Posterior vena cava (tissue), 2 donors: ENCODE measurements at places on chromosomes 11 and 22. TPM values are rescaled to one million over a fixed set of nuclear protein-coding genes. Genes with fewer than 3 reads are reported as not detected.

C22orf42 gene
- total RNA-seq = not detected

- peak; percentile 73 for DNase-seq
These were observed 60.1 kb downstream of the ARFGAP3 start for GRCh38 chr22:42797011-42797410.

GRCh38 chr11:120184371-120184945 lies 26.4 kb upstream of the OAF start:
- DNase-seq = peak; percentile 82

PPP6R3 gene
- total RNA-seq = 92.9 TPM

DNA sequence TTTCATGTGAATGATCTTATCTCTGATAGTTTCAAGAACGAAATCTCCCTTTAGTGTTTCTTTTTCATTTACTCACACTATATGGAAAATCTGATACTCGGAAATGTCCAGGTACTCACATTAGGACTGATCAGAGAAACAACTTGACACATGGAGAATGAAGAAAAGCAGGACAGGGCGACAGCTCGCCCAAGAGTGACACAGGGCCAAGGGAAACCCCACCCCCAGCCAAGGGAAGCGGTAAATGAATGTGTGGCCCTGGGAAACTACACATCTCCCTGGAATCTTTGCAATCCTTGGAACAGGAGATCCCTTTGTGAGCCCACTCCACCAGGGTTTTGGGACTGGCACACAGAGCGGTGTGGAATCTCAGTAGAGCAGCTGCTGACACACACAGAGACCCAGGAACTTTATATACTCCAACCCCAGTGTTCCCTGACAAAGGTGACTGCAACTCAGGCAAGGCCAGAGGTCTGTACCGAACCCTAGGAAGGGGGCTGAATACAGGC lies 303.7 kb upstream of the ARHGAP42 start:
- DNase-seq = no peak

DNA sequence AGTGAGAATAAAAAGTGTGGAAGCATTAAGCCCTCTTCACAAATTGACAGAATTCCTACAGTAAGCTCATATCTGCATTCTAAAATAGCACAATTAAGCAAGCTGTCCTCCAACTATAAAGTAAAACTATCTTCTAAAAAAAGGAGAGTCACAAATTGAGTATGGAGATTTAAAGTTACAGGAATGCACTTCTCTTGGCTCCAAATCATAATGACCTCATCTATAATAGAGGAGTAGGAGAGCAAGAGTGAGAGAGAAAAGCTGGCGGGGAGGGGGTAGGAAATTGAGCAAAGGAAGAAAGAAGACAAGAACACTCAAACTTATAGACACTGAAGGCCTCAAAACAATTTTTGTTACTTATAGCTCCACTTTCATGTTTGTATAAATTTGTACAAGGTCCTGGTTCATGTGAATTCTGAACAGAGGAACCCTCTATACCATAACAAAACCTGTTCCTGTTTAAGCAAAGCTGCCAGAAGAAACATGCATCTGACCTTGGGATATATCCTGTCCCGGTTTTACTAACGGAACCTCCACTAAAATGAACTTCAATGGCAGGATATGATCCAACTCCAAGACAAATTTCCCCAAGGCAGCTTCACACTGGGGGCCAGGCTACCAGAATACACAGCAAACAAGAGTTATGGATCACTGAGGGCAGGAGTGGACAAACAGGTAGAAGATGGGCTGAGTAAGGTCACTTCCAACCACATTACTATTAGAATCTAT lies 37.2 kb downstream of the SLC35F2 start:
- no peak for DNase-seq

SCN4B gene
- 9.8 TPM for total RNA-seq

DNA sequence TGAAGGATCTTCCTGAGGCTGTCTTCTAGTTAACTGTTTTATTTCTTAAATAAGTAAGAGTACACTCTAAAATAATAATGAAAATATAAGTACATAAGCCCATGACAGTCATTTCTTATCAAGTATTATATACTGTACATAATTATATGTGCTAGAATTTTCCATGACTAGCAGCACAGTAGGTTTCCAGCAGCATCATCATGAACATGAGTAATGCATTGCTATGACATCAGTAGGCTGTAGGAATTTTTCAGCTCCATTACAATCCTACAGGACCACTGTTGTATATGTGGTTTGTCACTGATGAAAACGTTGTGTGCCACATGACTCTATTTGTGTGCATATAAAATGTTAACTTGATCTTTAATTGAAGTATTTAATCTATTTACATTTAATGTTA lies 22.0 kb downstream of the ZNF202 start:
- DNase-seq = no peak

UBE2L6 gene
- 56.9 TPM for total RNA-seq

DNA sequence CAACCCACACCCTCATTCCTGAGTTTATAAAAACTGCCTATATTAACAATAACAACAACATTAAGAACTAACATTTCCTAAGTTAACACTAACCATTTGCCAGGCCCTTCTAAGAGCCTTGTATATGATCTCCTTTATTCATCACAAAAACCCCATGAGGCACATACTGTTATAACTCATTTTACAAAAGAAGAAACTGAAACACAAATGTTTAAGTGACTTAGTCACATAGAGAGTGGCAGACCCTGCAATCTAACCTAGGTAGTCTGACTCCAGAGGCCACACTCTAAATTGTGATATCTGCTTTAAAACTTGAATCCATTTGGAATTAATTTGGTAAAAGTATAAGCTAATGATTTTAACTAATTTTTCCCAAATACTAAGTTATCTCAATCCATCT lies 116.1 kb downstream of the SYT9 start:
- DNase-seq = no peak

HMOX1 gene
- total RNA-seq = 14.4 TPM

- DNase-seq = peak; percentile 92
These were observed 2.1 kb upstream of the DGKZ start for GRCh38 chr11:46345131-46345597.

DNA sequence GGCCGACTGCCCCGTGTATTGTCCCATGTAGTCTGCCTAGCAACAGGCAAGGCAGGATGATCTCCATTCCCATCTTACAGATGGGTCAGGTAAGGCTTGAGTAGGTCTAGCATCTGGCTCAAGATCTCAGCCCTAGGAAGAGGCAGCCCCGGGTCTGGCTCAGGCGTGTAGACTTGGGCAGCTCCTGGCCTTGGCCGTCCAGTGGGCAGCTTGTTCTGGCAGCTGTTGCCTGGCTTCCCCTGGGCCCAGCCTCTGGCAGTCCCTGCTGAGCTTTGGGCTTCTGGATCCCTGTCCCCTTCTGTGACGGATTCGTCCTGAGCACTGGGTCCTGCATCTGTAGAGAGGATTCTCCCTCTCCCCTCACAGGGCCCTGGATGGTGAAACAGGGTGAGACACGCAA lies 72.4 kb downstream of the MPPED1 start:
- no peak for DNase-seq
